ENCODE measurements at places on chromosomes 11 and 22.

DNA sequence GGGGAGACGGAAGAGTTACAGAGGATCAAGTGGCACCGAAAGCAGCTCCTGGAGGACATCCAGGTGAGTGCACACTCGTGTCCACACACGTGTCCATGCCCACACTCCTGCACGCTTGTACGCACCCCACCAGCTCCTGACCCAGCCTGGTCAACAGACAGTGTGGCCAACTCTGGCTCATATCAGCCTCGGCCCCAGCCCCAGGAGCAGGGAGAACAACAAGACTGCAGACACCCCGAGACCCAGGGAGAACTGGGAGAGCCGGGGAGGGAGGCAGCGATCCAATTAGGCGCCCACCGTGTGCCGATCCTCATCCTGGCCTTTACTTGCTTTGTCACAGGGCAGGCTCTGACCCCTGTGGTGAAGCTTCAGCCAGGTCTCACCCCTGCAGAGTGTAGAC, 10.3 kb downstream of the CYTH4 start:
- DNase-seq = no peak

DNA sequence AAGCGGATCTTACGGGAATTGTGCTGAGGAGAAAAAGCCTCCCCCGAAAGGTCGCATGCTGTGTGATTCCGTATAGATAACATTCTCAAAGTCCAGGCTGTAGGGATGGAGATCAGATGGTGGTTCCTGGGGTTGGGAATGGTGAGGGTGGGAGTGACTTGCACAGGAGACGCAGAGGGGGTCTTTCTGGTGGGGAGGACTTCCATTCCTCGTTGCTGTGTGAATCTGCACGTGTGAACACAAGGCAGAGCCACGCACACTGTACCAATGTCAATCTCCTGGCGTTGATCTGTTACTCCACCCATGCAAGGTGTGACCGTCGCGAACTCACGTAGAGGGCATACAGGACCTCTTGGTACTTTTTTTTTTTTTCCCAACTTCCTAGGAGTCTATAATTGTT, 59.0 kb upstream of the KCNQ1OT1 start:
- no peak for DNase-seq

- DNase-seq = peak; percentile 51
These were observed 25.0 kb upstream of the KCNQ1OT1 start for GRCh38 chr11:2724653-2725367.

- DNase-seq = no peak
These were observed 72.1 kb downstream of the BUD13 start for GRCh38 chr11:116700586-116701220.

- peak; percentile 33 for DNase-seq
These were observed 219.6 kb downstream of the C11orf87 start for GRCh38 chr11:109641549-109641948.

DNA sequence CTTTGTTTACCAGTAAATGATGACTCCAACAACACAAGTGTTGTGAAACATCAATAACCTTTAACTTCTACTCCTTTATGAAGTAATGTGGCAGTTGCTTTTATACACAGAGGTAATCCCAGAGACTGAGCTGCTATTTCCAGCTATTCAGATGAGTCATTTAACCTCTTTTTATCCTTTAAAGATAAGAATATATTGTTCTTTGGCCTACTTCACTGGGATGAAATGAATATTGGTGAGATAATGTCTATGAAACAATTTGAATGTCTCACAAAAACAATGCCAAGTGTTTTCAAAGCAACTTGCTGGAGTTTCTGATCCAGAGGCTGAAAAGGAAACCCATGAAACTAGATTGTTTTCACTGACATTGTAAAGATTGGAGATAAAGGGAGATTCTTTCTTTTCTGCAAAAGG, 564.4 kb upstream of the LUZP2 start:
- DNase-seq = peak; percentile 50

- no peak for DNase-seq
These were observed 93.1 kb upstream of the HORMAD2 start for GRCh38 chr22:29987137-29987536.

- DNase-seq = no peak
These were observed 3.4 kb upstream of the RASD2 start for GRCh38 chr22:35537232-35537631.

DNA sequence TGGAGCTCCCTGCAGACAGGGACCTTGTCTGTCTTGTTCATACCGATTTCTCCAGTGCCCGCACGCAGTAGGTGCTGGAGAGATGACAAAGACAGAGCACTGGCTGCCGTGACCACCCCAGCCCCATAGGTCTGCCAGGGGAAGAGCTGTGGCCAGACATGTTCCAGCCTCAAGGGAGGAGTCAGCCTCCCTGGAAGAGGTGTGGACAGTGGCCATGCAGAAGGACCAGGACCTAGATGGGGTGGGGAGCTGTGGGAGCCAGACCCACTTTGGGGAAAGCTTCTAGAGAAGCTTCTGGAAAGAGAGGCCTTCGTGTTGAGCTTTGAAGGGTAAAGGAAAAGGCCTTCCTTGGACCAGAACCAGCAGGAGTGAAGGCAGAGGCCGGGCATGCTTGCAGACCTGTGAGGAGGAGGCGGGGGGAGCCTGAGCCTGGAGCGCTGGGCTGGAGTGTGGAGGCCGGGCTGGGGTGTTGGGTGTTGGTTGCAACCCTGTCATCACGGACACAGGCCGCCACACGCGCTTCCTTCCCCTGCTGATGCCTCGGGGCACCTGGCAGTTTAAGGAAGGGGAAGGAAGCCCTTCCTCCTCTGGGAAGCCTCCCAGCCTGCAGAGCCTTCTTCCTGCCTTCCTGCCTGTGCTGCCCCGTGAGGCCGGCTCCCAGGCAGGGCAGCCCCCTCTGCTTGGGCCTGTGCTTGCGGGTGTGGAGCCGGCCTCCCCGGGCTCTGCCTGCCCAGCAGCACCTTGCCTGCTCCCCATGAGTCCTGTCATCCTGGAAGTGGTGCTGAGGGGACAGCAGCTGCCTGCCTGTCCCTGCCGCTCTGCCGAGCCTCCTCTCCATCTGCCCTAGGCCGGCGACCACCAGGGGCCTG, 12.3 kb downstream of the RELT start:
- no peak for DNase-seq

GRCh38 chr11:133934599-133935550, 21.9 kb downstream of the IGSF9B start:
- DNase-seq = peak; percentile 61

- no peak for DNase-seq
These were observed 839 bp downstream of the STX5 start for GRCh38 chr11:62830904-62831519.

GRCh38 chr11:16611926-16612565, 126.4 kb upstream of the C11orf58 start:
- no peak for DNase-seq

DNA sequence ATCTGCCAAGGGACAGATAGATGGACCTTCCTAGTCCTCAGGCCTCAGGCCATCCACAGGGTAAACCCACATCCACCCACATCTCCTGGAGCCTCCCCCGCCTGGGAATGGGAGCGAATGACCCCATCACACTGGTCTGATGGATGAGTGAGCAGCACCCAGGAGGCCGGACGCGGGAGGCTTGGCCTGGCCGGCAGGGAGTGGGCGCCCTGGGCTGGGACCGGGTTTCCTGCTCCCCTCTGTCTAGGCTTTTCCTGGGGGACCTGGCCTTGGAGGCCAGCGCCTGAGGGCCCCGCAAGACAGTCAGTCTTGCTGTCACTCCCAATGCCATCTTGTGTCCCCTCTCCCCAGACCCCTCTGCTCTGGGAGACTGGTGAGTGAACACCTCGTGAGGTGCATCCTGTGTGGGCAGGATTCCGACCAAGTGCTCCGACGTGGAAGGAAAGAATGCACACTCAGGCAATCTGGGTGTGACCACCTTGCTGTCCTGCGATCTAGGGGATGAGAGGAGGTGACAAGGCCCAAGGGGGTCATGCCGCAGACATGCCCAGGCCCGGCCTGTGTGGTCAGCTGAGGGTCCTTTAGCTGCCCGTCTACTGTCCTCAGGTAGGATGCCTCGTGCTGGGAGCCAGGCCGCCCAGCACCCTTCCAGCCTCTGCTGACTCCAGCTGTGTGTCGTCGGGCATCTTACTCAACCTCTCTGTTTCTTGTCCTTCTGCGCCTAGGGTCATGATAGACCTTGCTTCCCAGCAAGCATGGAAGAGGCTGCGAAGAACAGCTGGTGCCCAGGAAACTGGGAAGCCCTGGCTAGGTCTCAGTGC, 26.5 kb upstream of the WNT7B start:
- peak; percentile 35 for DNase-seq

- DNase-seq = no peak
These were observed 12.3 kb downstream of the SMPD1 start for GRCh38 chr11:6402561-6402981.

DNA sequence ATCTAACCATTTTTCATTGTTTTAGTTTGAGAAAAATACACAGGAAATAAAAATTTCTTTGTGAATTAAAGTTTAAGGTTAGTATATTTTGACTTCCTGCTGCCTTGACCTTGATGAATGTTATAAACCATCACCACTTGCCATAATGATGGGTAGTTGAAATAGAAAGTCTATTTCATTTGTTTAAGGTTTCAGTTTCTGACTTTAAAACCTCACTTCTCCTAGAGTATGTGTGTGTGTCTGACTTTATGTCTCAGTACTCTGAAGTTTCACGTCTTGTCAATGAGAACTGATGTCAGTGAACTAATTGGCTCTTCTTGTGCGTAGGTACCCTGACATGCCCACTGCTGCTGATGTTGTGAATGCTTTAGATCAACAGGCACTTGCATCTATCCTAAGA, 188.2 kb downstream of the METTL15 start:
- DNase-seq = no peak

DNA sequence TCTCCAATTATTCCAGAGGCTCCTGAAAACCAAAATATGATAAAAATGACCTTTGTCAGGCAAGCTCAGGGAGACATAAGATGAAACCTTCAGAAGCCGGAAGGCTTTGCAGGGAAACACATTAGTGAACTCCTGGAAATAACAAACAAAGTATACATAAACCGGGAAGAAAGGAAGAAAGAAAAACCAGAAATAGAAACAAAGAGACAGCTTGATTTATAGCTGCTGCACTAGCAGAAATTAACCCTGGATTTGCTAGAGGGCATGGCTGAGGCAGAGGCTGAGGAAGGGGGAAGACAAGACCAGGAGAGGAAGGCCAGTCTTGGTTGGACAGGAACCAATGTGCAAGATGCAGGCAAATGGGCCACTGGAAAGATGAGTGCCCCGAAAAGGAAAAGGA, 33.3 kb downstream of the SLC22A25 start:
- no peak for DNase-seq

DNA sequence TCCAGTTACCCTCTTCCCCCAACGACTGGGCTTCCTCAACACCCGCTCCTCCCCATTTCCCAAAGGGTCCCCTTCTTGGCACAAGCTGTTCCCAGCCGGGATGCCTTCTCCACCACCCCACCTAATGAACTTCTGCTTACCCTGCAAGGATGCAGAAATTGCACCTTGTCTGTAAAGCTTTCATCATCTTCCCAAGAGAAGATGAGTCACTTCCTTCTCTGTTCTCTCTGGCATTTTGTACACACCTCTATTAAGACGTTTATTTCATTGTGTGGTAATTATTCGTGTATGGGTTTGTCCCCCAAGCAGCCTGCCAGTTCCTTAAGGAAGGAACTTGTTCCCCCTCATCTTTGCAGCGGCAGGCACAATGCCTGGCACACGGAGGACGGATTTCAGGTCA, 351.1 kb downstream of the CADM1 start:
- DNase-seq = no peak

DNA sequence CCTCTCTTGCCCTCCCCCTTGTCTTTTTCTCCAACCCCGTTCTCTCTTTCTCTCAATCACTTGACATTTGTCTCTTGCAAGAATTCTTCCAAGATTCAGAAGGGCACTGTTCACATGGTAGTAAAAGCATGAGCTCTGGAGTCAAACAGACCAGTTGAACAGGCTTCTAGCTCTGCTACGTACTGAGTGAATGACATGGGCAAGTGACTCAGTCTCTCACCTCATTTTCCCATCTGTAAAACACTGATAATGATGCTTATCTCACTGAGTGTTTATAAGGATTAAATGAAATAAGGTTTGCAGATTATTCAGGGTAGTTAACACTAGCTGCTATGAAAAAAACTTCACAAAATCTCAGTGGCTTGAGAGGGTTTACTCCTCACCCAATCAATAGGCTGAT, 5.9 kb upstream of the IL10RA start:
- no peak for DNase-seq

GRCh38 chr11:93303689-93304088, 26.9 kb upstream of the DEUP1 start:
- DNase-seq = no peak

DNA sequence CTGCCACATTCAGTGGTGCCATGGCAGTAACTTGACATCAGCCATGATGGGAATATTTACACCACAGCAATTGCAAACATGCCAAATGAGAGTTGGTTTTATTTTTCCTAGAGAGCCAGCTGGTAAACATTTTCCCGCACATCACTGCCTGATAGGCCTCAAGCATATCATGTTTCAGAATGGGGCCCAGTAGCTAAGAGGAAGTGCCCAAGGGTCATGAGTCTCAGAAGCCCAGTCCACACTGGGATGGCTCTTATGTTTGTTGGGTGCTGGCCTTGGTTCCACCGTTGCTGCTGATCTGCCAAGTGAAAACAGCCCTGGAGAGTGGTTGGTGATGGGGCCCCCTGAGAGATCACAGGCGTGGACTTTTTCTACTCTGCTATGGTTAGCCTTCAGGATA, 64.3 kb upstream of the NAV2 start:
- no peak for DNase-seq

- DNase-seq = no peak
These were observed 95.4 kb upstream of the GALNT18 start for GRCh38 chr11:11717064-11717725.

GRCh38 chr11:90204832-90205646, 17.8 kb downstream of the CHORDC1 start:
- peak; percentile 75 for DNase-seq

DNA sequence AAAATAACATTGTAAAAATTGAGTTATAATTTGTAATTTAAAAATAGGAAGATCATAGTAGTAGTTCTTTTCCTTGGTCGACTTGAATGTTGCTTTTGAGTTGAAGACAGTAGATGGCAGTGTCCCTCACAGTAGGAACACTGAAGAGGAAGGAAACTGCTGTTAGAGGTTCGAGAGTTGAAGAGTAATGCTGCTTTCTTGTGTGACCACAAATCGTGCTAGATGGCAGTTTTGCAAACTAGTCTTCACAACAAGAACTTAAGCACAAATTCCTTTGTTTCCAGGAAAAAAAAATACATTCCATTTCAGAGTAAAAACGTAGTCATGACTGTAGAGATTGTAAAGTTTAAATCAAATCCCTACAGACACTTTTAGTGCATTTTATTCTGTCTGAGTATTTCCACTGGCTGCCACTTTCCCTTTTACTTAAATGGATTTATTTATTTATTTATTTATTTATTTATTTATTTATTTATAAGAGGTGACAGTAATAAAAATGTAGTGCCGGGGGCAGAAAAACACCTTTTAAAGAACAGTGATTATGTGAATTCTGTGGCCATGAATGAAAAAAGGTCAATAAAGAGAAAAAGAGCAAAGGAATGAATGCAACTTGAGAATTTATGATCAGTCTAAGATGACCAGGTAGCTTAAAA, 54.6 kb downstream of the SPECC1L start:
- peak; percentile 86 for DNase-seq

- DNase-seq = peak; percentile 36
These were observed 1.6 kb upstream of the CEP295 start for GRCh38 chr11:93659841-93660240.

- peak; percentile 78 for DNase-seq
These were observed 64.9 kb downstream of the NAV2 start for GRCh38 chr11:19777377-19778102.

GRCh38 chr11:70845591-70846041, 406.8 kb downstream of the SHANK2 start:
- no peak for DNase-seq

- DNase-seq = no peak
These were observed 52.1 kb upstream of the EIF3M start for GRCh38 chr11:32531528-32531927.

Data from fibroblast of mammary gland (primary cell).